ENCODE measurements at places on chromosomes 1 and 21.

GRCh38 chr1:86616871-86617270, 70.0 kb downstream of the CLCA4 start:
- no peak for DNase-seq

- peak; percentile 61 for DNase-seq
Observed at GRCh38 chr1:198937231-198938031, 298.6 kb downstream of the PTPRC start.

- no peak for DNase-seq
Observed at GRCh38 chr21:25813917-25814316, 79.1 kb downstream of the GABPA start.

- peak; percentile 67 for DNase-seq
Observed at GRCh38 chr1:160078512-160079195, 2.7 kb upstream of the KCNJ9 start.

DNA sequence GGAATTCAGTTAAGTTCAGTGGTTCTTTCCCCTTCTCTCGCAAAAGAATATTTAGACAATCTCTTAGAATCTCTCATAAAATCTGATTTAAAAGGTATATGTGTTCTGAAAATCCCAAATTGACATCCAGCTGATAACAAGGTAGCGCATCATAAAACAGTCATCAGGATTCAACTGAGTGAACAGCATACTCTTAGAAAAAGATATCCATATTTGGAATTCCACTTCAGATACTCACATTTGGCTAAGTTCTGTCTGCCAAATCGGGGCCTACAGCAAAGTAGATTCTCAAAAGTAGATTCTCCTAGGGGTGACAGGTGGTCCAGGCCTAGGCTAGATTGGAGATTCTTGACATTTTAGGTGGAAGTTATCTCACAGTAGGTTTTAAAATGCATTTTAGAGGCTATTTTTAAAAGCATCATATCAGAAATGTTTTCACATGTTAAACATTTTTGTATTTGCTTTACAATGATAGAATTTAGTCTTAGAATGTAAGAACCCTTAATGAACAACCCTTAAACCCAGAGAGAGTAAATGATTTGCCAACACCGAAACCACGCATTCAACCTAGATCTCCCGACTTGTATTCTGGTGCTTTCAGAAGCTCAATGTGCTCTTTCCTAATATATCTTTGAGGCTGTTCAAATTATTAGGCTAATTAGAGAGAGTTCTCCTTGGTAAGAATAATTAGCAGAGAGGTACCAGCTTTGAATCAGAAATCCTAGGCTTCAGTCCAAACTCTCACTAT, 318.9 kb downstream of the LMO4 start:
- no peak for DNase-seq

- DNase-seq: no peak
Observed at GRCh38 chr1:185010361-185010760, 35.0 kb upstream of the RNF2 start.

DNA sequence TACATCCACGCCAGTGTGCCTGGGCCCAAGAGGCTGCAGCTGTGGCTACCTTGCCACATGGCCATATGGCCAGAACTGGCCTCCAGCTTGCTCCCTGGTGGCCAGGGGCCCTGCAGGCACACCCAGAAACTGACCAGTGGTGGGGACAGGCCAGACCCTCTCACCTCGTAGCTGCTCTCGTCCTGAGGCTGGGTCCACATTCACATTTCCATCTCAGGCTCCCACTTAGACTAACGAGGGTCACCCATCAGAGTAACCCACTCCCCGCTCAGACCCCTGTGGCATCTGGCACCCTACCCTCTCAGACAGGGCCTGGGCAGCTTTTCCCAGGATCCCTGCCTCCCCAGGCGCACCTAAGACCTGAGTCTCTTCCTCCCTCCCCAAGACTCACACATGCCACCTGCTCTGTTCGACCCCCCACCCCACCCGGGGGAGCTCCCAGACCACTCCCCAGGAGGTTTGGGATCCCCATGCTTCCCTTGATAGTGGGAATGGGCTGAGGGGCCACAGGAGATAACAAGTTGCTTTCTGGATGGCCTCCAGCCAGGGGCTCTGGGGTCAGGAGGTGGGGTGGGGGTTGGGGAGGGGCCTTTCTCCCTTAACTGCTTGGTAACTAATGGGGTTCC, 21.3 kb upstream of the RNU1-4 start:
- DNase-seq: no peak

DNA sequence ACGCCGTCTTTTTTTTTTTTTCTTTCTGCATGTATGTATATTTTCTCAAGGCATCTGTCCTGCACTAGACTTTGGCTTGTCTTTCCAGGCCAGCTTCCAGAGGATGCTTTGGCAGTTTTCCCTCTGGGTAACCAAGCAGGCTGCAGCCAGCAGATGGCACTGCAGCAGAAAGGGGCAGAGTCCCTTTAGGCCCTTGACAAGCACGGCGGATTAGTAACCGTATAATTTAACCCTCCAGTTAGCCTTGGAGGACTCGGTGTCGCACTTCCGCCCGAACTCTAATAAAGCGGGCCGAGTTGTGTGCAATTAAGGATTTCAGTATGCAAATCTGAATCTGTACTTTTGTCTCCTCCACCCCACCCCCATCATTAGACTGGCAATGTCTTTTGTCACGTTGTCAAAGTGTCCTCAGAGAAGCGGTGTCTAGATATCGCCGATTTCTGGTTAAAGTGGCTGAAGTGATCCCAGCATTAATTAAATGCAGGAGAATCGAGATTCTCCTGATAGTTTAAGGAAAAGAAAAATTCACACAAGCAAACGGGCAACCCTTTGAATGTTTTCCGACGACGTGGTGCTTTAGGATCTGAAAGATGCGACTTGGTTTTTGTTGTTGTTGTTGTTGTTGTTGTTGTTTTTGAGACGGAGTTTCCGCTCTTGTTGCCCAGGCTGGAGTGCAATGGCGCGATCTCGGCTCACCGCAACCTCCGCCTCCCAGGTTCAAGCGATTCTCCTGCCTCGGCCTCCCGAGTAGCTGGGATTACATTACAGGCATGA, 1.1 kb upstream of the TMEM167B start:
- DNase-seq: peak; percentile 43

GRCh38 chr1:236534151-236534651, 10.4 kb downstream of the LGALS8 start:
- peak; percentile 51 for DNase-seq

DNA sequence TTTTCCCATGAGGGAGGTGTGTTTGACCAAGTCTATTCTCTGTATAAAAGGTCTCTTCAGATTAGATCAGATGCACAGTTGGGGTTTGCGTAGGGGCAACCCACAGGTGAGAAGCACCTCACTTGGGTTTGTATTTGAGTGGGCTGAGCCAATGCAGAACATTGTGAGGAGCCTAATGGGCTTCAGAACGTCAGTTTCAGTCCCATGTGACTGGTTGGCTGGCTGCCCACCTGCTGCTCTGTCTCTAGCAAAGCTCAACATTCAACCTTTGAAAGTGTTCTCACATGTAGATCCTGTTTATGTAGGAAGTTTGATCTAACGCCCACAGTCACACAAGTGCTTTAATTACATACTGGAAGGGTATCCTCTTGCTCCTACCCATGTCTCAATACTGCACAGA, 105.5 kb downstream of the FASLG start:
- peak; percentile 60 for DNase-seq

DNA sequence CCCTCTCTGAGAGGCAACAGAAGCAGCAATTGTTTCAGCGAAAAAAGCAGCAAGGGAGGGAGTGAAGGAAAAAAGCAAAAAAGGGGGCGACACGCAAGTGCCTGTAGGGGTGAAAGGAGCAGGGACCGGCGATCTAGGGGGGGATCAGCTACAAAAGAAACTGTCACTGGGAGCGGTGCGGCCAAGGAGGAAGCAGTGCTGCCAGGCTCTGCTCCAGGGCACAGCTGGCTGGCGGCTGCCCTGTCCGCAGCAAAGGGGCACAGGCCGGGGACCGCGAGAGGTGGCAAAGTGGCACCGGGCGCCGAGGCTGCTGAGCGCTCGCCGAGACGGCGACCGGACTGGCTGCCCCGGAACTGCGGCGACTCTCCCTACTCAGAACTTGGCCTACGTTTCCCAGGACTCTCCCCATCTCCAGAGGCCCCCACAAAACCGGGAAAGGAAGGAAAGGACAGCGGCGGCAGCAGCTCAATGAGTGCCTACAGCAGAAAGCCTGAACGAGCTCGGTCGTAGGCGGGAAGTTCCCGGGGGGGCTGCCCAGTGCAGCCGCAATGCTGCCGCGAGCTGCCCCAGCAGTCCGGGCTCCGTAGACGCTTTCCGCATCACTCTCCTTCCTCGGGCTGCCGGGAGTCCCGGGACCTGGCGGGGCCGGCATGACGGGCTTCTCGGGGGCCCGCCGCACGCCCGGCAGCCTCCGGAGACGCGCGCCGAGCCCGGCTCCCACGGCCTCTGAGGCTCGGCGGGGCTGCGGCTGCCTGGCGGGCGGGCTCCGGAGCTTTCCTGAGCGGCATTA, 1.0 kb upstream of the CDKN2C start:
- DNase-seq: peak; percentile 62

DNA sequence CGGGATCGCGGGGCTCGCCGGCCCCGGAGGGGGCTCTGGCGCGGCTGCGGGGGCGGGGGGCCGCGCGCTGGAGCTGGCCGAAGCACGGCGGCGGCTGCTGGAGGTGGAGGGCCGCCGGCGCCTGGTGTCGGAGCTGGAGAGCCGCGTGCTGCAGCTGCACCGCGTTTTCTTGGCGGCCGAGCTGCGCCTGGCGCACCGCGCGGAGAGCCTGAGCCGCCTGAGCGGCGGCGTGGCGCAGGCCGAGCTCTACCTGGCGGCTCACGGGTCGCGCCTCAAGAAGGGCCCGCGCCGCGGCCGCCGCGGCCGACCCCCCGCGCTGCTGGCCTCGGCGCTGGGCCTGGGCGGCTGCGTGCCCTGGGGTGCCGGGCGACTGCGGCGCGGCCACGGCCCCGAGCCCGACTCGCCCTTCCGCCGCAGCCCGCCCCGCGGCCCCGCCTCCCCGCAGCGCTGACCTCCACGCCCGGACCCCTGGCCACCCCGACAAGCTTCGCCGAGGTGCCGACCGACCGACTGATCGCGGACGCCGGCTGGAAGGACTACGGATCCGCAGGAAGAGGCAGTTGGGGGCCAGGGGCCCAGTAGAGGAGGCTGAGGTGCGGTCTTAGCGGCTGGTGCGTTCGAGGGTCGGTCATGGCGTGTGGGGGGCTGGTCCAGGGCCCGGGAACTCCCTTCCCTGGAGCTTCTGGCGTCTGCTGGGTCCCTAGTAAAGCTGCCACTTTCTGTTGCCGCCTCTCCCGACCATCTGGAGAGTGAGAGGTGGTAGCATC, 711 bp downstream of the TRNP1 start:
- peak; percentile 32 for DNase-seq

DNA sequence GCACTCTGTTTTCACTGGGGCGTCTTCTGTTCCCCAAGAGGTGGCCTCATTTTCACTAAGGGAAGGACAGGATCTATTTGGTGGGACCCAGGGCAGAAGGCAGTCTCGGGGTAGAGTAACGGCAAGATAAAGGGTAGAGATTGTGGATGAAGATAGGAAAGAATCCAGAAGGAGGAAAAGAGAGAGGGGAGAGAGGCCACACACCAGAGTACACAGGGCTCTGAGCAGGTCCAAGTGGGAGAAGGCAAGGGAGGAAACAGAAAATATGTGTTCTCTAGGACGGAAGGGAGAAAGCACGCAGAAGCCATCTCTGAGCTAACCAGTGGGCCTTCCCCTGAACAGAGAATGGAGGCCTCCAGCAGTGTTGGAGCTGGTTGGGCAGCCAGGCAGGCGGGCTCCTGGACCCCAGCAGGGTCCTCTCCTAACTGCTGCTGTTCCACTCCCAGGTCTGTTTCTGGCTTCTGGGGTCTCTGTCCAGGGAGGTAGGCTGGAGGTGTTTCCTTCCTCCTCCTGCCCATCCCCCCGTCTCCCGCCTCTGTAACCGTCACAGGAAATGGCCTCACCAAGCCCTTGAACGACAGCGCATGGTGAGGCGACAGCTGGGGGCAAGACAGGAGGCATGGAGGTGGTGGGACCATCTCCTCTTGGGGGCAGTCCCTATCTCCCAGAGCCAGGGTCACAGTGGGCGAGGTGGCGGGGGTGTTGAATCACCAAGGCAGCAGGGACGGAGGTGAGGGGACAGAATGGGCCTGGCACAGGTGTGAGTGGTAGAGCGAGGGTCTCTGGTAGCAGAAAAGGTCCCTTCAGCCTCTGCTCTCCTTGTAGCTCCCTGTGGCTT, 649 bp downstream of the PTPN7 start:
- DNase-seq: peak; percentile 80

DNA sequence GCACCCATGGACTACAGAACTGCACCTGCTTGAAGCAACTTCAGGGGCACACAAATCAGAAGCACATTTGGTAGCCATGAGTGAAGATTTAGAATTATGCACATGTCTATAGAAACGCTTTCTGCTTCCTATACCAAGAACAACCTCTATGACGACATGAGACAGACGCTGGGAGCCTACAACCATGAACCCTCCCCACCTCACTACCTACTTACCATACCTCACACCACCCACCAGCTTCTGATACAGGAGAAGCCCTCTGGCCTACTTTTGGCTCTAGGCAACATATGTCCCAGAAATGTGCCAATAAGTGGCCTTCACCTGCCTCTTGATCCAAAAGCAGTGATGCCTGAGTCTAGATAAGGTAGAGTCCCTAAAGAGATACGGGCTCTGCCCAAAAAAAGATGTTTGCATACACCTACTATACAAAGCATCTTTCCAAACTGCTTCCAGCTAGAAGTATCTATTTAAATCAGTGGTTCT, 58.5 kb downstream of the SLC45A1 start:
- DNase-seq: no peak

DNA sequence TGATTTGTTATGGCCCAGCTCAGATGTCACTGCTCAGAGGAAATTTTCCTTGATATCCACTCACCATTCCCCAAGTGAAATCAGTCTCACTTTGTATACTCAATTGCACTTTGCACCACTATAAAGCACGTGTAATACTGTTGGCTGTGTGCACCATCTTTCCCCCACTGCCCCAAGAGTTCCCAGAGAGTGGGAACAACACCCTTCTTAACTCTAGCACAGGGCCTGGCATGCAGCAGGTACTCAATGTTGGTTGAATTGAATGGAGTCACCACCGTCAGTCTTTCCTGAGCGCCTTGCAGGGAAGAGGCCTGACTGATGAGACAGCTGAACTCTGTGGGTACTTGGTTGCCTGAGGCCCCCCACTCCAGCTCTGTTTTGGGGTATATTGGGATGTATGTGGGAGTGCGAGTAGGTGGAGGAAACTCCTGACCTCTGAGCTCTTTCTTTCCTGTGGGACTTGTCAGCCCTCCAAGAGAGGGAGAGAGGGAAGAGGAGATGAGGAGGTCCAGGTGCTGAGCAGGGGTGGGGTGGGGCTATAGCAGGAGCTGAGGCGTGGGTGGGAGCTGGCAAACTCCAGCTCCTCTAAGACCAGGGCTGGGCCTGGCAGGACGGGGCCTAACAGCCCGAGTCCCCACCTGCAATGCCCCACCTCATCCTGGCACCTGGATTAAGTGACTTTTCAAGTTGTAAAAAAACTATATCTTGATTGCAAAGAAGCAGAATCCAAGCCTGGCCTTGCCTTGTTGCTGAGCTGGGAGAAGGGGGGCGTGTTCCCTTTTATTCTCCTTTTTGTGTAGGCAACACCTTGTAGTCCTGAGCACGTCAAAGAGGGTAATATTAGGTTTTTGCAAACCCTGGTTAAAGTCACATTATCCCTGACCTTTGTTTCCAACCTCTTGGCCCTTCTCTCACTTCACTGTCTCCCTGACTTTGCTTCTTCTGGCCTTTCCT, 19.4 kb upstream of the WASF2 start:
- DNase-seq: no peak

GRCh38 chr1:244063498-244063897, 12.4 kb downstream of the ZBTB18 start:
- DNase-seq: no peak

Data from stimulated activated naive CD8-positive, alpha-beta T cell treated with anti-CD3 and anti-CD28 coated beads, Interleukin-15, amount 100 ng/mL, for 72 hours (primary cell).